Dermis blood vessel endothelial cell (primary cell): ENCODE measurements at places on chromosomes 13 and 19. TPM values are rescaled to one million over a fixed set of nuclear protein-coding genes. Genes with fewer than 3 reads are reported as not detected.
A peak's percentile ranks its signal among the peaks of the same experiment; 100 is the strongest.

SPACA4 gene
- total RNA-seq: not detected in 2 replicates

ERICH4 gene
- not detected in 2 replicates for total RNA-seq

RASGRP4 gene
- not detected in 2 replicates for total RNA-seq

LYPD5 gene
- total RNA-seq: 0.09 and 0.17 TPM in 2 replicates

PTGER1 gene
- 0.17 and 0.42 TPM in 2 replicates for total RNA-seq

S1PR4 gene
- 2.1 and 2.2 TPM in 2 replicates for total RNA-seq

KLK1 gene
- not detected in 2 replicates for total RNA-seq

GRCh38 chr19:28332351-28332750, 880.6 kb downstream of the UQCRFS1 start:
- no peak for DNase-seq

DNA sequence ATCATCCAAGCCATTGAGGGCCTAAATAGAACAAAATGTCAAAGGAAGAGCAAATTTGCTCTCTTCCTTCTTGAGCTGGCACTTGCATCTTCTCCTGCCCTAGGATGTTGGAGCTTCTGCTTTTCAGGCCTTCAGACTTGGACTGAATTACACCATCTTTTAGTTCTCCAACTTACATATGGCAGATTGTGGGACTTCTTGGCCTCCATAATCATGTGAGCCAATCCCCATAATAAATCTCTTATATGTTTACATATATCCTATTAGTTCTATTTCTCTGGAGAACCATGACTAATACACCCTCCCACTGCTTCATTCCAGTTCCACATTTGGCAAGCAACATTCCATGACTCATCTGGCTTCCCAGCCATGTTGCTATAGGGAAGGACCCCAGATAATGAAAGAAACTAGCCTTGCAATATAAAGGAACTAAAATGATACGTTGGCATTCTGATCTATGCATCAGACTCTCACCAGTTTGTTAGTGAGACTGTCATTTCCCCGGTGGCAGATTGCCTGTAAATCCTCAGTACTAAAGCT, 11.0 kb upstream of the ACOD1 start:
- peak; percentile 79 for DNase-seq

- DNase-seq: no peak
Observed at GRCh38 chr19:4692251-4693077, 22.3 kb upstream of the MYDGF start.

DNA sequence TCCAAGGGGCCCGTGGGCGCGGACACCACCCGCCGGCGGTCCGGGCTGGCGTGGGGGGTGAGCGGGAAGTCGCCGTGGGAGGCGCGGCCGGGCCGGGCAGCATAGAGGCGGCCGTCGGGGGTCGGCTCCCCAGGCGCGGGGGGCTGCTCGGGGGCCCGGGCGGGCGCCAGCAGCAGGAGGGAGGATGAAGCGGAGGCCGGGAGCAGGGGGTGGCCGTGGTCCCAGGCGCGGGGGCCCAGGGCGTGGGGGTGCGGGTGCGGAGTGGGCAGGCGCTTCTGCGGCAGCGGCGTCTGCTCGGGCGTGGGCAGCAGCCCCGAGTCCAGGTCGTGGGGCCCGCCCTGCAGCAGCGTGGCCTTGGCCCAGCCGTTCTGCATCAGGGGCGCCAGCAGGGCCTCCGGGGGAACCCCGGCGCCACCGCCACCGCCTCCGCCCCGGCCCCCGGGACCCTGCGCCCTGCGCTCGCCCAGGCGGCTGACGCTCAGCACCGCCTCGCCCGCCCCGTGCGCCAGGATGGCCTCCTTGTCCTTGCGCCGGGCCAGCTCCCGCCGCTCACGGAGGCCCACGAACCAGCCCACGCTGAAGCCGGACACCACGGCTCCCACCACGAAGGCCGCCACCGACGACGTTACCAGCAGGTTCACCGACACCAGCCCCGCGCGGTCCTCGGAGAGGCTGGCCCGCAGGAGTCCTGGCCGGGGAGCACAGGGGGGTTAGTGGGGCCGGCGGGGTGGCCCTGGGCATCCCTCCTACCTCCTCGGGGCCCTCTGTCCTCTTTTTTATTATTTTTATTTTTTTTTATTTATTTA, 4.2 kb upstream of the LRG1 start:
- DNase-seq: no peak

- DNase-seq: no peak
Observed at GRCh38 chr13:109162248-109163036, 533.0 kb downstream of the MYO16 start.

- DNase-seq: no peak
Observed at GRCh38 chr19:7373862-7374261, 25.1 kb downstream of the ARHGEF18 start.

GRCh38 chr13:67117010-67117550, 113.1 kb downstream of the PCDH9 start:
- DNase-seq: no peak

DNA sequence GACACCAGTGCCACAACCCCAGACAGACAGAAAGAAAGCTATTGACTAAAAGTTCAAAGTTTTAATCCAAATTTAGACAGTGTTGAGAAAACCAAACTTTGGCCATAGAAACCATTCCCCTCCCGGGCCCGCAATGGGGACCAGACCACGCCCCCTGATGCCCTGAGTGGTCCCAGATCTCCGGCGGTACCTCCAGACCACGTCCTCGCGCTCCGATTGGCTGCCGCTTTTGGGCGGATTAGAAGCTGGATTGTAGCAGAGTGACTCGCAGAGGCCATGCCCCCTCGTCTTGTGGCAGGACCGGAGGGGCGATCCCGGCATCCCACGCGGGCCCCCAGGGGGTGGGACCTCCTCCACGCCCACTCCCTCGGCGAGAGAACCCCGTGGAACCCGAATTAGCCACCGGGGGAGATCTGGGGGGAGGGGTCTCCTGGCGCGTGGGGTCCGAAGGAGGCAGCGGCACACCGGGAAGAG, 797 bp upstream of the HSD17B14 start:
- DNase-seq: peak; percentile 88

DNA sequence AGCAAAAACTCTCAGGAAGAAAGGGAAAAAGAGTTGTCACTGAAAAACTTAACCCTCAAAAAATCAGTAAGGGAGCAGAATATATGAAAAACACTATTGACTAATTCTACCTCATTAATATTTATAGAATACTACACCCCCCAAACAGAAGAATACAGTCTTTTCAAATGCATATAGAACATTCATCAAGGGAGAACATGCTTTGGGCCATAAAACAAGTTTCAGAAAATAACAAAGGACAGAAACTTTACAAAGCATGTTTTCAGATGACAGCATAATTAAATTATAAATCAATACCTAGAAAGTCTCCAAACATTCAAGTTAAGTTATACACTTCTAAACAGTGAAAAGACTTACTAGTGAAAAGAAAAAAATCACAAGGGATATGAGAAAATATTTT, 30.5 kb downstream of the SOHLH2 start:
- no peak for DNase-seq

DNA sequence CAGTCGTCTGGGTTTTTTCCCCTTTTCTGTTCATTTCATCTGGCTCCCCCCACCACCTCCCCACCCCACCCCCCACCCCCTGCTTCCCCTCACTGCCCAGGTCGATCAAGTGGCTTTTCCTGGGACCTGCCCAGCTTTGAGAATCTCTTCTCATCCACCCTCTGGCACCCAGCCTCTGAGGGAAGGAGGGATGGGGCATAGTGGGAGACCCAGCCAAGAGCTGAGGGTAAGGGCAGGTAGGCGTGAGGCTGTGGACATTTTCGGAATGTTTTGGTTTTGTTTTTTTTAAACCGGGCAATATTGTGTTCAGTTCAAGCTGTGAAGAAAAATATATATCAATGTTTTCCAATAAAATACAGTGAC, 9.3 kb downstream of the CALM3 start:
- no peak for DNase-seq

GRCh38 chr19:23002690-23003422, at the start of gene ZNF728:
TSS of gene ZNF728 (minus strand) at chr19:23003176. CDS start at chr19:23003030, 146 bp downstream.
- DNase-seq: no peak

DNA sequence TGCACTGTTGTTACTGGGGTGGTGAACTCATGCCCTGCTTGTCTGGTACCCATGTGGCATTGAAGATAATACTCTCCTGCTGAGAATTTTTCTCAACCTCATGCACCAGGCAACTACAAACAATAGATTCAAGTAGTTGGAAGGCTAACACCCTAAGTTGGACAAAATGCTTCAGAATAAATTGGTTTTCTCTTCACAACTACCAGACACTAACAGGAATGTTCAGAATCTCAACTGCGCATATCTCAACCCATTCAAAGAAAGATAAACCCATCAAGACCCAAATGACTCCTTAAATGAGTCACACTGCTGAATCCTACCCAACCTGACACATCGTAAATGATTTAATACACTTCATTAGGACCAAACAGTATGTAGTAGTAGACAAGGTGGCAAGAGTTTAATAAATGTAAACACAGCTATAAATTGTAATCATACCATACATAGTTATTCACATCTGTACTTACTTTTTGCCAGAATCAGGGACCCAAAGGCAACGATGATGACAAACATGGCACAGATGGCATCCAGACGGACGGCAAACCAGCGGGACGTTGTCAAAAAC, 227.4 kb downstream of the ABCC4 start:
- no peak for DNase-seq

DNA sequence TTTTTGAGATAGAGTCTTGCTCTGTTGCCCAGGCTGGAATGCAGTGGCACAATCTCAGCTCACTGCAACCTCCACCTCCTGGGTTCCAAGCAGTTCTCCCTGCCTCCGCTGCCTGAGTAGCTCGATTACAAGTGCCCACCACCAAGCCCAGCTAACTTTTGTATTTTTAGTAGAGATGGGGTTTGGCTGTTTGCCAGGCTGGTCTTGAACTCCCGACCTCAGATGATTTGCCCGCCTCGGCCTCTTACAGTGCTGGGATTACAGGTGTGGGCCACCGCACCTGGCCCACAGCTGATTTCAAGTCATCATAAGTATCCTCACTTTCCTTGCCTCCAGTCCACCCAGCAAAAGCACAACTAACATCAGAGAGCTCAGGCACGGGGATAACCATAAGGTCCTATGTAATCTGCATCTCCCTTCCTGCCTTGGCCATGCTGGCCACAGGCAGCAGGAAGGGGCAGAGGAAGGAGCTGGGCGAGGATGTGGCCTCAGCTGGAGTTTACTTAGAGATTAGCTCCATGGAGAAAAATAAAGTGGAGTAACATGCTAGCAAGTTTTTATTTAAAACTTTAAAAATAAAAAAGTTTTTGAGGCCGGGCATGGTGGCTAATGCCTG, 22.9 kb upstream of the ADGRE1 start:
- no peak for DNase-seq

- no peak for DNase-seq
Observed at GRCh38 chr19:29215322-29215845, 2.4 kb upstream of the UQCRFS1 start.

- no peak for DNase-seq
Observed at GRCh38 chr19:45981350-45981749, 7.7 kb upstream of the NOVA2 start.

DNA sequence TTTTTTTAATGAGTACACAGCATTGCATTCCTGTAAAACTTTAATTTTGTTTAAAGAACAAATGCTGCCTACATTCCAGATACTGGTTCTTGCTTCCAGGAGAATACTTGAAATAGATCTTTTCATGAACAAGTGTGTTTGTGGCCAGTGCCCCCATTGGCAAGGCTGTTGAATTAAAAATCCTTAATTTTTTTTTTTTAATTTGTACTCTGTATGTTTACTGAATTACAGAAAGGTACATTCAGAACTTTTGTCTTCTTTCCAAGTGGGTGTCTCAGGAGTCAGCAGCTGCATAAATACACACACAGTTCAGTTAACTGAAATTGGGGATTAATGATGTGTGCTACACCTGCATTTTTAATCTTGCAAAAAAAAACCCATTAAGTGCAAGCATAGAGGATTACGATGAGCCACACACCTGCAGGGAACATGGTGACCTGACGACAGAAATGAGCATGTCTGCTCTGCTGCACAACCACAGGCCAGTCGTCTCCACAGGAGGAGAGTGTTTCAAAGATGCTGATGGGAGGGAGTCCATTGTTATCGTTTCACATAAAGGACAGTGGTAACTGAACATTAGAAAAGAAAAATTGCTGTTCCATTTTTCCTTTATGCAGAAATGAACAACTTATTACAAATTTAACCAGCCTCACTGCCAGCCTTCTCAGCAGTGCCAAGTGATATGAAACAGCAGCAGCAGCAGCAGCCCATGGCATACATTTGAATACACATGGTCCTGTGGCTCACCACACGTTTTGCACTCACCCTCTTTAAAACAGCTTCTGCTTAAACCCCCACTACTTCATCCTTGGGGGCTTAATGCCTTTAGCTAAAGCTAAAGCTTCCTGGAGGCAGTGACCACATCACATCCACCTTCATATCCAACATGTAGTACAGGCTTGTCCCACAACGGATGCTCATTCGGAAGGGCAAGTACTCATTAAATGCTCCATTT, 72.3 kb upstream of the RFC3 start:
- no peak for DNase-seq

DNA sequence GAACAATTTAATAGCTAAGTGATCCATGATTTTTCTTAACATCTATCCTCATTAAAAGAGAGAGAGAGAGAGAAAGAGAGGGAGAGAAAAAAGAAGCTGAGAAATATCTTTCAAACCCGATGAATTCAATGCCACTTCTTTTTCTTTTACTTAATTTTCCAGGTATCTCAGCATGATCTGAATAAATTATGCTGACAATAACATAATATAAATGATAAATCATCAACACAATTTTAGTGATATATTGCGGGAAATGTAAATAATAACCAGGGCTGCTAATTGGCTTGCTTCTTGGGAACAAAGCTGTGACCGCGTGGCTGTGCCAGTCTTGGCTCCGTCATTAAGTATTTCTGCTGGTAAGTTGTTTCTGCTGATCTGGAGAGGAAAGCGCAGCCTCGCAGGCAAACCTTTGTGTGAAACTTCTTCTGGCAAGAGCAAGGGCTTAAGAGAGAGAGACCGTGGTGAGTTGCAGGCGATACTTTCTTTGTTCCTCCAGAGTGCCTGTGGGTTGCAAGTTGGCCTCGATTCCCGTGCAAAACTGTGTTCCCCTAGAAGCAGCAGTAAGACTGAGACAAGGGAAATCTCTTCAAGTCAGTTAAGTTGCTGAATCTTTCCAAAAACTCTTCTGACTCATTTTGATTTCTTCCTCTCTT, 489.1 kb upstream of the TSHZ3 start:
- no peak for DNase-seq

DNA sequence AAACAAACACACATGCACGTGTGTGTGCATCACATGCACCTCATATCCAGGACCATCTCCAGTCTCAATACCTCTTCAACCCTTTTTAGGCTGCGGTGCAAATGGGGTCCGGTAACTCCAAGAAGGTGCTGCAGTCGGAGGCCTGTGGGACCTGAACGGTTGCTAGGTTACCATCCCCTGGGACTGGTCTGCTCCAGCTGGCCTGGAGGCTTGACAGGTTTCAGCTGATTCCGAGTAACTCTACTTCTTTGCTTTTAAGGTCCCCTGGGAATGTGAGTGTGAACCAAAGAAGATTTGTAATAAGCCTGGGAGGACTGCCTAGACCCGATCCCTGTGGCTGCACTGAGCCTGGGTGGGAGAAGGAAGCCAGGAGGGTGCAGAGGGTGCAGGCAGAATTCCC, 117.5 kb downstream of the CCNA1 start:
- DNase-seq: no peak

DNA sequence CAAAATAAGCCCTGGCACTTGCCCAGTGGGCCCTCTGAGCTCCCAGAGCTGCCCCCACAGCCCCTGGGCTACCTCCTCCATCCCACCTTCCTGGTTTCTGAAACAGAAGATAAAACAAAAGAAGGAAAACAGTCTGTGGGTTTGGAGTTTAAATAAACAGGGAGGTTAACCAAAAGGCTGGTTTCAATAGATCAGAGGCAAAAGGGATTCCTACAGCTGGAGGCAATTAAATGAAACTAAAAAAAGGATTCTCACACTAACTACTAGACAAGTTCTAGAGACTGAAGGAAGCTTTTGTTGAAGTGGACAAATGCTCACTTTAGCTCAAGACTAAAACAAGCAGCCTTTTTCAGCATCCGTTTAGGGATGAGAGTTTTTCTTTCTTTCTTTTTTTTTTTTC, 569.8 kb downstream of the FGF9 start:
- DNase-seq: no peak
